NCI-H2081 treated with DMSO at 0.1 percent for 48 hours (cell line): ENCODE measurements at places on chromosomes 11 and 22.
A peak's percentile ranks its signal among the peaks of the same experiment; 100 is the strongest.

GRCh38 chr11:45857961-45858474 is 10.7 kb downstream of the CRY2 start:
- DNase-seq, result no peak

GRCh38 chr11:45181193-45181888 is 34.9 kb downstream of the PRDM11 start:
- no peak for DNase-seq

DNA sequence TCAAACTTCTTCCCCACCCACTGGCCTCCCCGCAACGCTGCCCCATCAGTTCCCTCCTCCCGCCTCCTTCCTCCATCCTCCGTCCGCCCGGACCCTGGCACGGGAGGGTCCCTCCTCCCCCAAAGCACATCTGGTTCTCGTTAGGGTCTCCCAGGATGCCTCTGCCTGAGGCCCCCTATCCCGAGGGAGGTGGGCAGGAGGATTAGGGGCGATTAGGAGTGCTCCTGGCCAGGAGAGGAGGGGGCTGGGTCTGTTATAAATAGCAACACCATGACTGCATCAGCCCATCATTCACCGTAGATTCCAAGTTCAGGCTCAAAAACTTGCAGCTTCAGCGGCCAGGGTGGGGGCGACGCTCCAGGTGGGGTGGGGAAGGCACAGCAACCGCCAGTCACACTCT is 10.4 kb downstream of the MYRF start:
- DNase-seq, result no peak

- no peak for DNase-seq
These were observed 26.7 kb upstream of the PRSS23 start for GRCh38 chr11:86773513-86774252.

GRCh38 chr11:11349106-11349825 is 3.8 kb downstream of the CSNK2A3 start:
- DNase-seq, result no peak

- DNase-seq, result no peak
These were observed 2.5 kb downstream of the MAML2 start for GRCh38 chr11:96340555-96340885.

DNA sequence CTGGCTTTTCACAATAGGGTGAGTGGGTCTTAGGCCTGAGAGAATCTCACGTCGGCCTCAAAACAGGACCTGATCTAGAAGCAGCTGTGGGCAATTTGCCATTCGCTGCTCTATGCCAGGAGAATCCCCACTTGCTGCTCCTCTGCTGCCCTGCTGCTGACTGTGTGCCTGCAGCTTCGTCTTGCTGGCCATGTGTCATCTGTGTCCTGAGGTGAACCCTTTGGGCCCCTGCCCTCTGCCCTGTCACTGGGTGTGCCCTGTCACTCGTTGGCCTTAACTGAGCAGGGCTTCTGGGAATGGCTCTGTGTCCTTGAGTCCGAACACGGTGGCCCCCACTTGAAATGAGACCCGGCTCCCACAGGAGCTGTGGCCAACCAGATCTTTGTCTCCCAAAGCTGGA is 6.2 kb downstream of the NAA40 start:
- no peak for DNase-seq

DNA sequence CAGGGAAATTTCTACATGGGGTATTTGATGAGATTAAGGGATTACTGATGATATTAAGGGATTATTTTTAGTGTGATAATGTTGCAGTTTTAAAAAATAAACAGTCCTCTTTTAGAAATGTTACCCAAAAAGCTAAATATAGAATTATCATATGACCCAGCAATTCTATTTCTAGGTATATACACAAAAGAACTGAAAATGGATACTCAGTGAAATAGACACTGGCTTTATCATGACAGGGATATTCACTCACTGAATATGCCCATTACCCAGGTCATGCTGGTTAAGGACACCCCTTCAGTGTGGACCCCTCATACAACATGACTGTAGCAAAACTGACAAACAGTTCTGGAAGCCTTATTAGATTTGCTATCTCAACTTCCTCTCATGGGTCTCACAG is 27.8 kb downstream of the USP28 start:
- DNase-seq, result no peak

GRCh38 chr11:12693479-12694182 is 19.4 kb downstream of the TEAD1 start:
- no peak for DNase-seq

GRCh38 chr22:47783433-47784366 is 1021.2 kb downstream of the TBC1D22A start:
- no peak for DNase-seq

DNA sequence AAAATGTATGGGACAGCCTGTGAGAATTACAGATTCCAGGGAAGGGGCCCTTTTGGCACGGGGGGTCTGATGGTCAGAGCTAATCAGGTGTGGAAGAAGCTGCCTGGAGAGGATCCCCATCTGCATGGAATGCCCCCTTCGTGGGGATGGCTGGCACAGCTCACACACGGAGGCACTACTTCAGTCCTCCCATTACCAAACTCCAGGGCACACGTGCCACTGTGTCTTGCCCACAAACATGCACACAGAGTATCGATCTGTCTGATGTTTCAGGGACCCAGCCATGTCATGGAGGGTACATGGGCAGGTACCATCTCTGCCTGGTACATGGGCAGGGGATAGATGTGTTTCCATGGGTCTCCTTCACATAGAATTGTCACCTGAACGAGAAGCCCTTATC is 14.7 kb downstream of the KCNQ1OT1 start:
- DNase-seq, result no peak

DNA sequence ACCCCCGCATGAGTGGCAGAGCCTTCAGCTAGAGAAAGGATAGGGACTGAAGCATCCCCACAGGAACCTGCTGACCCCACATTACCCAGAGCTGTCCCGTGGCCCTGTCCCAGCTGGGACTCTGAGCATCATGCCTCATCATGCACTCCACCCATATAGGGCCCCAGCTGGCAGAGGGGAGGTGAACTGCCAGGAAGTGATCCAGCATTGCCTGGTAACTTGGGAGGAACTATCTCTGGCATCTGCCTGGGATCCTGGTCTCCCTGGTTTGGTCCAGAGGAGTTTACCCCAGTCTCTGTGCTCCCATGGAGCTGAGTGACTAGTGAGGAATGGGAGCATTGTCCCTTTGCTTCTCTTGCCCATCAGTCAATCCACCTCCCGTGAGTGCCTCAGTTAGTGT is 228.8 kb downstream of the GRIK4 start:
- DNase-seq, result no peak

GRCh38 chr11:113643701-113644100 is 62.4 kb downstream of the TMPRSS5 start:
- DNase-seq, result no peak

DNA sequence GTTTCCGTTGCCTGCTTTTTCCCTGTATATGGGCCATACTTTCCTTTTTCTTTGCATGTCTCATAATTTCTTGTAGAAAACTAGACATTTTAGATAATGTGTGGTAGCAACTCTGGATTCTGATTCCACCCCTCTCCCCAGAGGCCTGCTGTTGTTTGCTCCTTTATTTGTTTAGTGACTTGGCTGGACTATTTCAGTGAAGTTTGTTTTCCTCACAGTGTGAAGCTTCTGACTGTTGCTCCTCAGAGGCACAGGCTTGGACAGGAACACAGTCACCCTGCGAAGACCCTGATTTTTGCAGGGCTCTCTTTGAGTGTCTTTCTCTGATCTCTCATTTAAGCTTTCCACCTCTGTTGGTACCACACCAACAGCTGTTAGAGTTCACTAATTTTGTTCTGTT is 72.5 kb downstream of the SWAP70 start:
- DNase-seq, result no peak

- DNase-seq, result no peak
These were observed 1.5 kb upstream of the JAML start for GRCh38 chr11:118226296-118226695.

- no peak for DNase-seq
These were observed 15.4 kb upstream of the MPPED1 start for GRCh38 chr22:43396321-43396933.

DNA sequence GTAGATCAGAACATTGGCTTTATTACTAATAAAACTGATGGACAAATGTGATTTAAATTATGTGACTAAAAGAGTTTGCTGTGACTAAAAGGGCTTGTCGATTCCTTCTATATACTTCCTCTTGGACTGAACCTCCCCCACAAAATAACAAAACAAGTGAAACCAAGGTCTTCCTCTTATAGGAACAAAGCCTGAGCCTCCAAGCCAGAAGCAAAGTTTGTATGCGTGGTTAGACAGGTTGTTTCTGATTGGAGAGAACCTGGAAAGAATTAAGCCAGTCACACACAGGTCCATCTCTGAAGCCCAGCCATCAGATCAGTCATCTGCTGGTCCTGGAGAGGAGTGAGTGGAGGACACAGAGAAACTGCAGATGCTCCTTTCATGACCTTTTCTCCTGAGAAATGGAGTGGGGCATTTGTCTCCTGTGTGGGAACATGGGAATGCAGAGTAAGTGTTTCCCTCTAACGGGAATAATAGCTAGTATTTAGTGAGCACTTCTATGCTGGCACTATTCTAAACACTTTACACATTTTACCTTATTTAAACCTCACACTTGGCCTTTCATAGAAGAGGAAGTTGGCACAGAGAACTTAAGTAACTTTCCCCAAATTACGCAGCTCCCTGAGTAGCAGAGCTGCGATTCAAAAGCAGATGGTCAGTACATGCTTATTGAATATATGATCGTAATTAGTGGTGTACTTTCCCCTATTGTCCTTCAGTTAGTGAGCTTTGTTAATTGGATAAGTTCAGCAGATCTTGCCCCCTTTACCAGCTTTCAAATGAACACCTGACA is 77.1 kb downstream of the UVRAG start:
- no peak for DNase-seq

DNA sequence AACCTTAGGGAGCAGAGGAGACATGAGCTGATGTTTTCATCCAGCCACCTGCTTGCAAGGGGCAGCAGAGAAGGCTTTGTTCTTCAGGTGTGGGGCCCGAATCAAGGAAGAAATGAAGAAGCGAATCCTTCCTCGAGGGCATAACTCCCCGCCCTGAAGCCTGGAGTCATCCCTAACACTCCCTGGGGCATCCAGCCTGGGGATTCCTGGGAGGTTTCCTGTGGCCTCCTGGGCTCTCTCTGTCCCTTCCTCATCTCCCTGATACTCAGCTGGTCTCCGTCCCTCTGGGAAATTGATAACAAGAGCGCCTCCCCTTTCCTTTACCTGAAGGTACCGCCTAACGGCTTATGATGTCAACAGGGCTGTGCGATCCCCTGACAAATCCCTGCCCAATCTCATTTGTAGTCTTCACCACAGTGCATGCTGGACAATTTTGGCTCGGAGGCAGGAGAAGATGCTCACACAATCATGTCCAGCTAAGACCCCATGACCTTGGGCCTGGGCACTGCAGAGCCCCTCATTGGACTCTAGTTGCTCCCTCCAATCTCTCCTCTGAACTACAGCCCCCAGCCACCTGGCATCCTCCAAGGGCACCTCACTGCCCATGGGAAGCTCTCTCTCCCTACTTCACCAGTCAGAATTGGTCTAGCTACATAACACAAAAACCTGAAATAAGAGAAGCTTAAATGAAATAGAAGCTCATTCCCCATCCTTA is 80.6 kb upstream of the RTL6 start:
- no peak for DNase-seq

DNA sequence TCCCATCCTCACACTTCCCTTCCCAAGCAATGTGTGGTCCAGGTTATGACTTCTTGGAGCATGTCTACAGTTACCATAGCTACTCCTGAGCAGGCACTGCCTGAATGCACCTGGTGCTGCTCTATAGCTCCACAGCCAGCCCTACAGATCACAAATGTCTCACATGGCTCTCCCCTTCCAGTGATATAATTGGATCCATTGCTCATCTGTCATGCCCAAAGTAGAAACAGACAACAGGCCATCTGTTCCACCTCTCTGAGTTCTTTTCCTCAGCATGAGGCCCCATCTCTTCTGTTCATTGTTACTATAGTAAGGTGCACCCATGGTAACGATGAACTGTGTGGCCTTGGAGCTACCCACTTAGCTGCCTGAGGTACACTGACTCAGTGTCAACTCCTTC is 320.3 kb upstream of the ZC3H12C start:
- peak; percentile 70 for DNase-seq

GRCh38 chr22:47328550-47329243 is 566.2 kb downstream of the TBC1D22A start:
- no peak for DNase-seq

DNA sequence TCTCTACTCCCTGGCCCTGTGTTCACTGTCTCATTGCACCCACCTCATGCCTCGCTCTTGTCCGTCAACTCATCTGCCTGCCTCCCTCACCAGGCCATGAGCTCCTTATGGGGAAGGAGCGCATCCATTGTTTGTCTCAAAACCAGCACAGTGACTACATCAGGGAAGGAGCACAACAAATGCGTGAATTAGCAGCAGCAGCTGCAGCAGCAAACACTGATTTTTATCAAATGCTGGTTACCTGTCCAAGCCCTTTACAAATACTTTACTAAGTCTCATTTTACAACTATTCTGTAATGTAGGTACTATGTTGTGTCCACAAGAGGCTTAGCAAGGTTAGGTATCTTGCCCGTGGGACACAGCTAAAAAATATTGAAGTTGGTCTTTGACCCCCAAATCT is 85.9 kb upstream of the PLET1 start:
- no peak for DNase-seq

GRCh38 chr22:24768537-24769374 is 5.8 kb downstream of the PIWIL3 start:
- DNase-seq, result no peak

DNA sequence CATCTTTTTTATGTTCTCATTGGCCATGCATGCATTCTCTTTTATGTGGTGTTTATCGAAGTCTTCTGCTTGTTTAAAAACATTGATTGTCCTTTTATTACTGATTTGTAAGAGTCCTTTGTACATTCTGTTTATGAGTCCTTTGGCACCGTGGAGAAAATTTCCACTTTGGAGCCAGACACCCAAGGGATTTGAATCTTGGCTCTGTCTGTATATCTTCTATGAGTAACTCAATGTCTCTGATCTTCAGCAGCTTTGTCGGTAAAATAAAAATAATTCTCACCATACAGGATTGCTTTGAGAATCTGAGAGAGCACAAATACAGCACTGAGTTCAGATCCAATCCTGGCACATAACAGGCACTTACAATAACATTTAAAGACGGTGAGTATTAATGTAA is 12.8 kb upstream of the SORL1 start:
- no peak for DNase-seq

DNA sequence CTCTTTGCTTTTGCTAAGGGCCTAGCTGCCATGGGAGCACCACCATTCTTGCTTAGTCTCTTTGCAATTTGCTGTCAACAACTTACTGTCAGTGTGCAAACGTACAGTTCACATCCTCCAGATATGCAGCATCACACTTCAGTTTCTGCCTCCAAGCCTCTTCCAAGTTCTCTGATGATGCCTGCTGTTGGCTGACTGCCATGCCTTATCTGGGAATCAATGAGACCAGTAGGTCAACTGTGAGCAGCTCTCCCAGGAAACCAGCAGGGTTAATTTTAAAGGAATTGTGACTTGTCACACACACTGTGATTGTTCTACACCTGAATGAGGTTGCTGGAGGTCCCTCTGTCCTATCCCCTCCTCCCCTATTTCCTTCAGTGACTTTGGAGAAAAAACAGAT is 56.0 kb downstream of the COPB1 start:
- no peak for DNase-seq

- no peak for DNase-seq
These were observed 19.2 kb downstream of the GLYATL1 start for GRCh38 chr11:58958500-58958899.
